ENCODE measurements at places on chromosomes 12 and 14.

DNA sequence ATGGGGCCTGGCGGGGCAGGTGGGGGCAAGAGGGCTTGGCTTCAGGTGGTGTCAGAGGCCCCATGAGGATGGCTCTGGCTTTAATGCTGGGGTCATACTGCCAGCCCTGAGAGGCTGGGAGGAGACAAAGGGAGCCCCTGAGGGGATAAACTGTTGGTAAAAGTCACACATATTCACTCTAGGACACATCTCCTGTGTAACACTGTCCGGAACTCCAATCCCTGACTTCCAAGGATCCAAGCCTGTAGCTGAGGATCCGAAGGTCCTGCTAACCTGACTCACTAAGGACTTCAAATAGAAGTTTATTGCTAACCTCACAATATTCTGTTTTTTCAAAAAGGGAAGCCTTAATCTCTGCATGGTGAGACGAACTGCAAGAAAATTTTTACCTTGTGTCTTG lies 39.2 kb upstream of the GPR68 start:
- DNase-seq: no peak

DNA sequence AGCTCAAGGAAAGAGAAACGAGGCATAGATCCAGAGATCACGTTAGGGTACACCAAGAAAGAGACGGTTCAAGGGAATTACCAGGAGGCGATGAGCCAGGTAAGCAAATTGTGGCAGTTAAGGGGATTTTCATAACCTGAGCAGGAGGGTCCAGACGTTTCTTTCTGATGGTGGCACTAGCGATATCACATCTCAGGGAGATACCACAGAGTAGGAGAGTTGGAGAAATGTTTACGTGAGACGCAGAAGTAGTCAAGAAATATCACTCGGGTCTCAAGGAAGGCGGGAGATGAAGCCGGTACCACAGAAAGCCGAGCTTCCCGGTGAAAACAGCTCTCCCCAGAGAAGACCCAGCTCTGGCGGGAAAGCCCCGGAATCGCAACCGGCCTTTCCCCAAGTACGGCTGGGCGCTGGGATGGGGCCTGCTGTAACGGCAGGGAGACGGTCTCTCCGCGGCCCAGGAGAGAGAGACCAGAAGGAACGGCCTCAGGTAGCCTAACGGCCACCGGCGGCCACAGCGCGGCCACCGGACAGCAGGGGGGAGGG lies 485 bp downstream of the SENP1 start:
- peak; percentile 15 for DNase-seq

- no peak for DNase-seq
These were observed 180.8 kb downstream of the ZFP36L1 start for GRCh38 chr14:68612049-68612448.

DNA sequence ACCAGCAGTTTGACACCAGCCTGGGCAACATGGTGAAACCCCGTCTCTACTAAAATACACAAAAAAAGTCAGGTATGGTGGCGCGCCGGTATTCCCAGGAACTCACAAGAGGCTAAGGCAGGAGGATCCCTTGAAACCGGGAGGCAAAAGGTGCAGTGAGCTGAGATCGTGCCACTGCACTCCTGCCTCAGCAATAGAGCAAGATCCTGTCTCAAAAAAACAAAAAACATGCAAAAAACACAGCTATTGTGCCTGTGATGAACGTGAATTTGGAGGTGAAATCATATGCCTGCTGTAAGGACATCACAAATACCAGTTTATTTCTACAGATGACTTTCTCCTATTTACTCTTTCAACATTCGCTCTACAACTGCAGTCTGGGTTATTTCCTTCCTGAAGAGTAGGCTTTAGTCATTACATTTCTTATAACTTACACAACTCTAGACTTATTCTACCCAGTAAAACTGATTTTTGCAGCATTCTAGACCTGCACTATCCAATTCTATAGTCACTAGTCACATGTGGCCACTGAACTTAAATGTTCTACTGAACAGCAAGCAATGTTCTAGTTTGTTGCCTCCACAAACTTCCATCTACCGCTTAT lies 48.3 kb downstream of the HNRNPC start:
- DNase-seq: no peak

GRCh38 chr12:59030415-59030814 lies 110.1 kb upstream of the LRIG3 start:
- DNase-seq: no peak

All from activated CD8-positive, alpha-beta memory T cell treated with anti-CD3 and anti-CD28 coated beads for 4 hours (primary cell).